Immature natural killer cell (primary cell): ENCODE measurements at places on chromosomes 4 and X.

GRCh38 chr4:2250357-2251072, 8.6 kb upstream of the HAUS3 start:
- no peak for DNase-seq
- H3K36me3 ChIP-seq: peaks cover 6% of the 10 kb centered on the region
- H3K27me3 ChIP-seq: peaks cover 17% of the 10 kb centered on the region
- peaks cover 10% of the 10 kb centered on the region for H3K4me1 ChIP-seq

GRCh38 chr4:148649652-148650331, 207.6 kb upstream of the NR3C2 start:
- no peak overlapping the region for H3K27ac ChIP-seq
- no peak for DNase-seq
- peaks cover 2% of the 10 kb centered on the region for H3K27me3 ChIP-seq

- H3K4me1 ChIP-seq: no peaks in the 10 kb centered on the region
- DNase-seq: no peak
- H3K4me3 ChIP-seq: no peak overlapping the region
- peak overlapping the region; percentile 53 for H3K27ac ChIP-seq
- peaks cover 1% of the 10 kb centered on the region for H3K27me3 ChIP-seq
These were observed 58.0 kb downstream of the TAB3 start for GRCh38 chrX:30831082-30831481.

DNA sequence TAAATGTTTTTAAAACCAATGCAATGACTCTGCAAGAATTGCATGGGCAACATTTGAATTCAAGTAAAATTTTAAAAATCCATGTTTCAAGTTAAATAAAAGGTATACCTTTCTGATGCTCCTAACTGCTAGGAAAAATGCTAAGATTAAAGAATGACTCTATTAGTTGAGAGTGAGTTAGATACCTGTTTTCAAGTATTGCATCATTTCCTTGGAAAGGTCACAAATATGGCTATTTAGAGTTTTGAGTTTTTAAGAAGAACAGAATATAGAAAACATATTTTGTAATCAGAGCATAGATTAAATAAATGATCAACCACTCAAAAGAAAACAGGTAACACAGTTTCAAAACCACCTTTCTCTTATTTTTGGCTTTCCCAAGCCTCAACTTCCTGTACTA, 18.3 kb upstream of the NPY2R start:
- DNase-seq: no peak
- H3K27me3 ChIP-seq: no peaks in the 10 kb centered on the region
- no peaks in the 10 kb centered on the region for H3K36me3 ChIP-seq
- H3K4me3 ChIP-seq: no peak overlapping the region
- H3K4me1 ChIP-seq: no peaks in the 10 kb centered on the region

DNA sequence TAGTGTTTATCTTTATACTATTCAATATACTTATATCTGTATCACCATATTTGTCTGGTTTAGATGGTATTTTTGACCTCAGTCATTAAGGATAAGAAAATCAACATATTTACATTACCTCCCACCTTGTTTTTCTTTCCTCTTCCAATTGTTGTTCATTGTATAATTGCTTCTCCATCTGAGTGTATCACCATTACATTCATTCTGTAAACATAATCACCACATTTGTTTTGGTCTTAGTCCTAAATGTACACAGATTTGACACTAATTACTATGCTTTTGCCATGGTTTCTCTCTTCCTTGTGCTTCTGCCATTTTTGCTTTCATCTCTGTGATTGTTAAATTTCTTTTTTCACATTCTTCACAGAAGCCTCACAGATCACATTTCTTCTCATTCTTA, 12.7 kb downstream of the ARMCX6 start:
- no peak overlapping the region for H3K4me3 ChIP-seq
- no peak for DNase-seq
- no peaks in the 10 kb centered on the region for H3K36me3 ChIP-seq
- no peaks in the 10 kb centered on the region for H3K4me1 ChIP-seq

DNA sequence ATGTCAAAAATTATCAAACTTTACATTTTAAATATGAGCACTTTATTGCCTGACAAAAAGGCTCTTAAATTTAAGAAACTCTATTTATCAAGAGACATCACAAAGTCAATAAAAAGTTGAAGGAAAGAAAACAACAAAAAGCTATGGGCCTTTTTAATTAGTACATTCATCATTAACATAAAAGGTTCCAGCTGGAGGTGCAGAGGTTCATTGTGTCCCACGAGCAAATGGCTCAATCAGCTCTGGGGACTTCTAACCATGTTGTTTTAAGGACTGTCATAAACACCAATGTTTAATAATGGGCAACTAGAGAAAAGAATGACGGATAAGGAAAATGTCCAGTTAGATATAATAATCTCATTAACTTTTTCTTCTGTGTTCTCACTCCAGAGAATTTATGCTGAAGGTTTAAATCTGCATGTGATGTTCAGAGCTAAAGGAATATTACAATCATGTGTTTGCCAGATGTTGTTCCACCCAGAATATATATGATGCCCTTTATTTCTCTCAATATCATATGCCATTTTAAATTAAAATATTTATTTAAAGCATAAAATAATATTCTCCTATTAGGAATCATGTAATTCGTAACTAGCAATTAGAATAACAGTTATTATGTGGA, 840.3 kb upstream of the ADGRL3 start:
- no peak overlapping the region for H3K27ac ChIP-seq
- DNase-seq: no peak
- H3K36me3 ChIP-seq: no peaks in the 10 kb centered on the region
- no peaks in the 10 kb centered on the region for H3K27me3 ChIP-seq
- H3K4me1 ChIP-seq: no peaks in the 10 kb centered on the region
- H3K4me3 ChIP-seq: no peak overlapping the region

GRCh38 chr4:101186567-101187184, 160.7 kb downstream of the PPP3CA start:
- H3K4me3 ChIP-seq: no peak overlapping the region
- H3K4me1 ChIP-seq: peaks cover 93% of the 10 kb centered on the region
- H3K27ac ChIP-seq: no peak overlapping the region
- DNase-seq: no peak

DNA sequence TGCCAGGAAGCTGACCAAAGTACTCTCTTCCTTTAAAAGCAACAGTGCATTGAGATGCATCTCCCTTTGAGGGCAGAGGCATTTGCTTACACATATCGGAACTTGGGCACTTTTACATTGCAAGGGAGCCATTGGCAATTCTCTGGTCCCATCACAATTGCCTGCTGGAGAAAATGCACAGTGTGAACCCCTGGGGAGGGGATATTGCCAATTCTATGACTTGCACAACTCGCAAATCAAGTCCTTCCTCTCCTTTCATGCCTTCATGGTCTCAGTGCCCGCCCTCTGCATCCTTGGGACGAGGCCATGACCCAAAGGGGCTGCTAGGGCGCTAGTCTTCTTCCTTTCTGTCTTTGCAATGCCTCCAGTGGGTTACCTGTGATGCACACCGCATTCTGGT, 14.9 kb upstream of the PDZD4 start:
- no peak for DNase-seq
- no peak overlapping the region for H3K4me3 ChIP-seq
- H3K36me3 ChIP-seq: no peaks in the 10 kb centered on the region
- no peaks in the 10 kb centered on the region for H3K4me1 ChIP-seq
- H3K27ac ChIP-seq: no peak overlapping the region
- no peaks in the 10 kb centered on the region for H3K27me3 ChIP-seq

DNA sequence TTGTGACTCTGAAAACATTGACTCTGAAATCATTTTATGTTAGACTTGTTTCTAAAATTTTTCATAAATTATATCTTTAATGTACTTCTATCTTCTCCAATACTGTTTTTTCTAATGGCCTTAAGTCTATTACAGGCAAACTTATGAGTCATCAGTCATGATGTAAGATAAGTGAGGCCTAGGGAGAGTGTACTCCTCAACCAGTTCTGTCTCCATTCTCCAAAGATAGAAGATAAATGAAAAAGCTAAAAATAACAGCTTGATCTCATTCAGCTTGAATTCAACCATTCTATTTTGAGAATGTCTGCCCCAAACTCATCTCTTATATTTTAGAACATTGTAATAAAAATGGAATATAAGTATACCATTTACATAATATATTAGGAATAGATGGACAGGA, 34.5 kb downstream of the STBD1 start:
- peaks cover 3% of the 10 kb centered on the region for H3K36me3 ChIP-seq
- H3K27me3 ChIP-seq: peaks cover 2% of the 10 kb centered on the region
- no peak for DNase-seq
- no peak overlapping the region for H3K4me3 ChIP-seq
- no peak overlapping the region for H3K27ac ChIP-seq
- H3K4me1 ChIP-seq: no peaks in the 10 kb centered on the region

DNA sequence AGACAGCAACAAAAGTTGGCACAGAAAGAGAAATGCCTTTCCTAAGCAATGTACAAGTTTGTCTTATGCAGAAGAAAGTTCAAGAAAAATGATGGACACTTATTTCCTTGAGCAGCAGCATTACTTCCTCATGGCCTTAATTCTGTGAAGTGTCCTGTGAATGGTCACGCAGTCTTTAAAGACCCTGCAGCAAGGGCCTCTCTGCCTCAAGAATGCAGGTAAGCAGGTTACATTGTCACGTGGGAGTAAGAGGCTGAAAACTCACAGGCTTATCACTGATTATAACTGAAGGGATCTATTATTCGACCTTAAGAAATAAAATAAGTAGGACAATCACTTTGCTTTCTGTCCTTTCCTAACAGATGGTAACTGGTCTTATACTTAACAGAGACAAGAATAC, 109.1 kb downstream of the ATP8A1 start:
- H3K27ac ChIP-seq: no peak overlapping the region
- DNase-seq: no peak
- no peaks in the 10 kb centered on the region for H3K4me1 ChIP-seq
- peaks cover 12% of the 10 kb centered on the region for H3K36me3 ChIP-seq

DNA sequence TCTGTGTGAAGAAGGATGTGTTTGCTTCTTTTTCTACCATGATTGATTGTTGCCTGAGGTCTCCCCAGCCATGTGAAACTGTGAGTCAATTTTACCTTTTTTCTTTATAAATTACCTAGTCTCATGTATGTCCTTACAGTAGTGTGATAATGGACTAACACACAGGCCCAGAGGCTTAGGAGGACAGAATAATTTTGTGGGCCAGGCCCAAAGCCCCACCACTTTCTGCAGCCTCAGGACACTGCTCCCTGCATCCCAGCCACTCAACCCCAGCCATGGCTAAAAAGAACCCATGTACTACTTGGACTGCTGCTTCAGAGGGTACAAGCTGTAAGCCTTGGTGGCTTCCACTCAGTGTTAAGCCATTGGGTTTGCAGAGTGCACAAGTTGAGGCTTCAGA, 512.7 kb upstream of the CT83 start:
- H3K27me3 ChIP-seq: no peaks in the 10 kb centered on the region
- no peak overlapping the region for H3K27ac ChIP-seq
- no peaks in the 10 kb centered on the region for H3K4me1 ChIP-seq
- DNase-seq: no peak

- DNase-seq: no peak
- H3K27me3 ChIP-seq: no peaks in the 10 kb centered on the region
- no peak overlapping the region for H3K27ac ChIP-seq
- no peaks in the 10 kb centered on the region for H3K4me1 ChIP-seq
- H3K4me3 ChIP-seq: no peak overlapping the region
These were observed 13.5 kb downstream of the NSUN7 start for GRCh38 chr4:40763228-40763716.

- no peaks in the 10 kb centered on the region for H3K27me3 ChIP-seq
- H3K4me3 ChIP-seq: no peak overlapping the region
These were observed 46.8 kb upstream of the MID1 start for GRCh38 chrX:10667143-10667542.

GRCh38 chr4:40820101-40820500, 70.3 kb downstream of the NSUN7 start:
- no peaks in the 10 kb centered on the region for H3K4me1 ChIP-seq
- DNase-seq: no peak
- no peaks in the 10 kb centered on the region for H3K36me3 ChIP-seq

DNA sequence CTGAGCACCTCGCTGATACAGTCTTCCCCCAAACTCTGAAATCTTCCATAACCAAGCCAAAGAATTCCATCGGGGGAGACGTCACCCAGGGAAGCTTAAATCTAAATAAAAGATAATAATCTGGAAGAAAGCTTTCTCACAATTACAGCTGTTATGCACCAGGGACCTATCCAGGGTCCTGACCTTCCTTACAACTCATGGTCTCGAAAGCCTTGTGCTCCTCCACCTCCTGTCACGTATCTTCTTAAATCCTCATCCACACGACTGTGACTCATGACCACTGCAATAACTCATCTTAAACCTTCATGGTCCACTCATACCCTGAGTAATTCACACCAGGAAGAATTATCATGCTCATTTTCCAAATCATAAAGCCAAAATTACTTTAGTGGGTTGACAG, 166.8 kb upstream of the FRG1 start:
- H3K27ac ChIP-seq: no peak overlapping the region
- H3K27me3 ChIP-seq: no peaks in the 10 kb centered on the region
- DNase-seq: no peak
- no peak overlapping the region for H3K4me3 ChIP-seq

GRCh38 chr4:94889946-94890345, 132.2 kb downstream of the BMPR1B start:
- no peak for DNase-seq
- H3K36me3 ChIP-seq: no peaks in the 10 kb centered on the region
- H3K27ac ChIP-seq: no peak overlapping the region
- H3K4me1 ChIP-seq: no peaks in the 10 kb centered on the region
- H3K27me3 ChIP-seq: no peaks in the 10 kb centered on the region
- H3K4me3 ChIP-seq: no peak overlapping the region

GRCh38 chrX:49177338-49177833, 5.7 kb downstream of the PLP2 start:
- peaks cover 2% of the 10 kb centered on the region for H3K27me3 ChIP-seq
- peaks cover 15% of the 10 kb centered on the region for H3K4me1 ChIP-seq
- peaks cover 8% of the 10 kb centered on the region for H3K36me3 ChIP-seq
- H3K27ac ChIP-seq: no peak overlapping the region

DNA sequence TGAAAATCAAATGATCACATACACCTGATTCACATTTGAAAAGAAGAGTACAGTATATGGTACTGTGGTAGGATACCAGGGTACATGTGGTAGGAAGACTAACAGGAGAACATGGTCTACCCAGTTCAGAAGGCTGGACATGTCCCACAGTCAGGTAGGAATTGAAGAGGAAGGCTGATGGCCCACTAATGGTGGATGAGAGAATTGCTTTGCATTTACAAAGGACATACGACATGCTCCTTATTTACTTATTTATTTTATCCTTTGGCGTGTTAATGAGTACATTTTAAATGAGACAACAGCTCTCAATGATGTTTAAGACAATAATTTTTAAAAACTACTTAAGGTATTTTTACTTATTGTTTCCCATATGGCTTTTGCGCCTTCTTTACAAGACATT, 106.7 kb upstream of the BMP2K start:
- no peaks in the 10 kb centered on the region for H3K4me1 ChIP-seq
- H3K4me3 ChIP-seq: no peak overlapping the region
- H3K27me3 ChIP-seq: no peaks in the 10 kb centered on the region
- DNase-seq: no peak
- no peaks in the 10 kb centered on the region for H3K36me3 ChIP-seq
- no peak overlapping the region for H3K27ac ChIP-seq

- peaks cover 22% of the 10 kb centered on the region for H3K36me3 ChIP-seq
- no peaks in the 10 kb centered on the region for H3K27me3 ChIP-seq
- no peak overlapping the region for H3K4me3 ChIP-seq
- DNase-seq: no peak
These were observed 21.9 kb upstream of the SPON2 start for GRCh38 chr4:1194010-1194900.
